Astrocyte of the hippocampus (primary cell): ENCODE measurements at places on chromosomes 1 and 21.
A peak's percentile ranks its signal among the peaks of the same experiment; 100 is the strongest.

DNA sequence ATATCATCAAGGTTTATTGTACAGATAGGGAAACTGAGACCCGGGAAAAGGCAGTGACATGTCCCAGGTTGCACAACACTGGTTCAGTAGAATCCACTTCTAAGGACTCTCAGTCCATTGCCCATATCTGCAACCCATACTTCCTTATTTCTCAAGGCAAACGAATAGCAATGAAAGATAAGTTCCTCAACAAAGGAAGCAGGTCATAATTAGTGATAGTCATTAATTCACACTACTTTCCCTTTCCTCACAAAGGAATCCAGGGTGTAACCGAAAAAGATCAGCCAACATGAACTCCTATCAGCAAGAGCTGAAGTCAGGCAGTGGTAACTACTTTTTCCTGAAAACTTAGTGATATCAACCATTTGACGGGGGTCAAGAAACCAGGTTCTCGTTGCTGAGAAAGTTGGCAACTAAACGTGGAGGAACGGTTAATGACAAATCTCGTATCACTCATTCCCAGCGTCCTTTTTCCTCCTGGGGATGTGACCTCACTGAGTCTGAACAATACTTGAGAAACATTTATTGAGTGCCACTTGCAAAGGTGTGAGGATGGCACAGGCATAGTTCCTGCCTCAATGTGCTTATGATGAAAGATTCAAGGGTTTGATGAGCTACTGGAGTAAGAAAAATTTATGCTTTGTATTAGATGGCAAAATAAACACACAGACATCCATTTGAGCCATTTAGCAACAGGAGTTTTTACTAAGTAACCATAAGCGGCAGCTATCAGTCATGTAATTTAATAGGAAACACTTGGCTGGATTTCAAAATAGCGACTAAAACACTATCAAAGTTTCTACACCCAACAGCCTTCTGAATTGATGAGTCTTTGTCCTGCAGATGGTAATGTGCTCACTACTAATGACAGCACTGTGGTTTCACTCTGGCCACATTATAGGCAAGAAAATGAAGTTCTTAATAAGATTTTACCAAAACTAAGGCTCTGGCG lies 82.3 kb downstream of the PLPP3 start:
- DNase-seq: no peak

DNA sequence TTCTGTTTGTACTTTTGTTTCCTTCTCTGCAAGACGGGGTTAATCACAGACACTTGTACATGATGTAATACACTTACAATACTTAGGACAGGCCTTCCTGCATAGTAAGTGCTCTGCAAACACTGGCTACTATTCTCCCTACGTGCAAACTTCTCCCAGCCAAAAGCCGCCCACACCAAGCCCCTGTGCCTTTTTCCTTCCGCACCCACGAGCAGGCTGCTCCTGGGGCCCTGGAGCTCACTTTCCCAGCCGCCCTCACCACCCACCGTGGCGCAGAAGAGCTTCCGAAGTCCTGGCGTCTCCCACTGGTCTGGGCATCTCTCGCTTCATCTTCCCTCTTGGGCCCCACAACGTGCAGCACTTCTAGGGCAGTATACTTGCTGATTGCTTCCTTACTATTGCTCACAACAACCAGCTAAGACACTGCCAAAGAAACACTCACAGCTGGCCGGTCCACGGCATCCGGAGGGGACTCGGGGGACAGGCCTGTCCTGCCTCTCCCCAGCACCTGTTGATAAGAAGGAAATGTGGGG lies 22.5 kb upstream of the GPR157 start:
- DNase-seq: no peak

GRCh38 chr1:162859191-162859590 lies 1.8 kb downstream of the CCDC190 start:
- DNase-seq: no peak

- DNase-seq: no peak
Measured at GRCh38 chr21:42613756-42614155, 39.7 kb upstream of the PDE9A start.

DNA sequence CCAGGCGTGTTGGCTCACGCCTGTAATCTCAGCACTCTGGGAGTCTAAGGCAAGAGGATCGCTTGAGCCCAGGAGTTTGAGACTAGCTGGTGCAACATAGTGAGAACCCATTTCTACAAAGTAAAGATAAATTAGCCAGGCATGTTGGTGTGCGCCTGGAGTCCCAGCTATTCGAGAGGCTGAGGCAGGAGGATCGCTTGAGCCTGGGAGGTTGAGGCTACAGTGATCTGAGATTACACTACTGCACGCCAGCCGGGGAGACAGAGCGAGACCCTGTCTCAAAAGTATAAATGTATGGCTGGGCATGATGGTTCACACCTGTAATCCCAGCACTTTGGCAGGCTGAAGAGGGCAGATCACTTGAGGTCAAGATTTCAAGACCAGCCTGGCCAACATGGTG lies 51.5 kb upstream of the LBR start:
- DNase-seq: no peak

GRCh38 chr1:14778898-14779865 lies 180.7 kb downstream of the KAZN start:
- DNase-seq: peak; percentile 50

GRCh38 chr1:236393681-236394481 lies at the start of gene EDARADD:
Gene EDARADD, plus strand, starts transcription at chr1:236394286. Its CDS starts 159 bp downstream, at chr1:236394445.
- DNase-seq: peak; percentile 21

DNA sequence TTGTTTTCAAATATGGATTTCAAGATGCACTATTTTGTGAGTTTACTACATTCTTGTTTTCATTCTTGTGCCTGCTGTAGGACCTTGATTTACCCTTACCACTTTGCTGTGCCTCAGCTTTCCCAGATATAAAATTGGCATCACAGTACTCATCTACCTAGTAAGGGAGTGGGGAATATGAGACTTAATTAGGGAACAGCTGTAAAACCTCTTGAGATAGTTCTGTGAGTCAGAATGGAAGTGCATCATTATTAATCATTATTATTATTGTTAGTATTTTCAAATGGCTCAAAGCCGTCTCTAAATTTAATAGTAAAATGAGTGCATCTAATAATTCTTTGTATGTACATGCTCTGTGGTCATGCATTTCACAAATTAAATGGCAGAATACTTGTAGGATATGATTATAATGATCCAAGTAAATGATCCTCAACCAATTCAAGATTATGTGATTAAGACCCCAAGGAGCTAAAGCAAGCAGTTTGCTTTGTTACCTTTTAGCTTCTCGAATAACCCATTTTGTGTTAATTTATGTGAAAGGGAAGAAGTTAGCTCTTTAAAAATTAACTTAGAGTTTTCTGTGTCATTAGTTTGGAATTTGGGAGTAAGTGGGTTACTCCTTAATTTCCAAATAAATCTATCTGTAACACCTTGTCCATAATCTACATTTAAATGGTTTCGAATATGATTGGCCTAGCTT lies 155.4 kb downstream of the NFIA start:
- DNase-seq: no peak

GRCh38 chr1:247118946-247119446 lies 14.8 kb upstream of the ZNF669 start:
- DNase-seq: peak; percentile 11

- DNase-seq: no peak
Measured at GRCh38 chr1:70008660-70009059, 196.7 kb downstream of the LRRC40 start.

DNA sequence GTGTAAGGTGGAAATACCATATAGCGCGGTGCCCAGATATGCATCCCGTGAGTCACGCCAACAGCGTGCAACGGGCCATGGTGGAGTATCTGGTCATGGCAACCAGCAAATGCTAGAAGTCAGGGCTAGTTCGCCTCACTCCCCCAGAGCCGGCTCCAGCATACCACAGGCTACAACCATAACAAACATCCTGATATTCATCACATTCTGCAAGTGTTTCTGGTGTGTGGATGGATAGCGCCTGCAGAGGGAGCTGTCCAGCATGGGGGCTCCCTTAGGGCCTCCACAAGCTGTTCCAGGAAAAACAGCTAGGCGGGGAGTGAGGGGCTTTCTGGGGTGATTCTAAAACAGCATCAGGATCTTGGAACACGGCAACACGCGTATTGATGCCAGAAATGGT lies 6.8 kb downstream of the C1orf198 start:
- peak; percentile 40 for DNase-seq

- no peak for DNase-seq
Measured at GRCh38 chr1:225914947-225915346, 9.1 kb downstream of the PYCR2 start.

DNA sequence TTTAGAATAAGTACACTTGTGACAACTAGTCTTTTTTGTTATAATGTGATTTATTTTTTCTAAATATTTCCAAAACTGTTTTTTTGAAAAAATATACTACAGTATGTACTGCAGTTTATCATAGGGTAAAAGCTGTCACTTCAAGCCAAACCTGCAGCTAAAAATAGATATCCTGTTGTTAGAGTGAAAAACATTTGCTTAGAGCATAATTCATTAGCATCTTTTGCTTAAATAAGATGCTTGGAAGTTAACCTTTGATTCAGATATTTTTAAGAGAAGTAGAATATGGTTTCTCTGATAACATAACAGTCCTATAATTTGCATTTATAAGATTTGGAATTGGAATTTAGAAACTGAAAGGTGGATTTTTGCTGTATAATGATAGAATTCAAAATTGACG lies 21.5 kb downstream of the PRKACB start:
- DNase-seq: no peak

GRCh38 chr1:77757066-77757584 lies 2.5 kb downstream of the USP33 start:
- DNase-seq: no peak

DNA sequence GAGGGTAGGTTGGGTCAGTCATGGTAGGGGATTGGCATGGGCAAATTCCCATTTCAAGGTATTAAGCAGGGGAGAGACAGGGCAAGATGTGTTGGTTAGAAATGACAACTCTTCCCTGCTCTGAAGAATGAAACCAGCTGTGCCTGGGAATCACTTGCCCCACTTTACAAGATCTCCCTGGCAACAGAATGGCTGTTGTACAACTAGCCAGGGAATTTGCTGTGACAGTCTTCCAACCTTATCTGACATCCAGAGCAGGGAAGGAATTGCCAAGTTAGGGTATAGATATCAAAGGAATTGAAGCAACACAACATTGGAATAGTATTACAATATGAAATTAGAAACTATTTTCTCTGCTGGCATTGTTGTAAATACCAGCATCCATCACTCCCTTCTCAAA lies 154.7 kb downstream of the CACNA1E start:
- DNase-seq: no peak

DNA sequence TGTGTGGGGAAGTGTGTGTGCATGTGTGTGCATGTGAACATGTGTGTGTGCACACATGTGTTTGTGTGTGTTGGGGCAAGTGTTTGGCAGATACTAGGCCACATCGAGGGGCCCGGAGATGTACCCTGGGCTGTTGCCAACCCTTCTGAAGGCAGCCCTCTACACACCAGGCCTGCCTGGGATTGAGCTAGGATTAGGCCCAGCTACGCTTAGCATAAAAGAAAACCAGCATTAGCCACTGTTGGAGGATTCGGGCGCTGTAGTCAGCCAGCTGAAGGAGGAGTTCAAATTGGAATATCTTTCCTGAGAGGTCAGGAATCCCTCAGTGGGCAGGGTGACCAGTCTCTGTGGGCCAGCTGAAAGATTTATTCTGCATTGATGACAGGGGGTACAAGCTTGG lies 10.6 kb upstream of the ALX3 start:
- no peak for DNase-seq

DNA sequence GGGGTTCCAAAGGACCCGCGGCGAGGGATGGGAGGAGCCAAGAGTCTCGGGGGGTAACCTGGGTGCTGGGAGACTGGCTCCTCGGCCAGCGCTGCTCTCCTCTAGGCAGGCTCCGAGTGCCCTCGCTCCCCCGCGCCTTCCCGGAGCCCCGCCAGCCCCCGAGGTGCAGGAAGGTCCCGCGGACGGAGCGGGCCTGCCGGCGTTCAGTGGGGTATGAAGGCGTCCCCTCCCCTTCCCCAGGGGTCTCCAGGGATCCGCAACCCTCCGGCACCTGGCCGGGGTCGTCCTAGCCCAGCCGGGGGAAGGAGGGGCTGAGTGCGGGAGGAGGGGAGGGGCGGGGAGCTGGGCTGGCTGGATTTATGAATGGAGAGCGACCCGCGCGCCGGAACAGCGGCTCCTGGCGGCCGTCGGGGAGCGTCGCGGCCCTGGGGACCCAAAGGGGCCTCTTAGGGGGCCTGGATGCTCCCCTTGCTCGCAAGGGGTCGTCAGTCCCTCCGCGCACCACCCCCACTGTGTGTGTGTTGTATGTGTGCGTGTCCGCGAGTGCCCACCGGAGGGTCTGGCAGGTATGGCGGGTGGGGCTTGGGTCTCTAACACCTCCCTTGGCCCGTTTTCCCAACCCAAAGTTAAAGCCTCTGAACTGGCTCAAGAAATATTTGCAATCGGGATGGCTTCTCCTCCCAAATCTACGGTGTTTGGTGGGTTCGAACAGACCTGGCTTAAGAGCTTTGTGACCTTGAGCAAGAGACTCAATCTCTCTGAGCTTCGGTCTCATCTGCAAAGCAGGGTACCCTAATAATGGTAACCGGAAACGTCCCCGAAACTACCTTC lies 642 bp downstream of the HCRTR1 start:
- DNase-seq: peak; percentile 83

DNA sequence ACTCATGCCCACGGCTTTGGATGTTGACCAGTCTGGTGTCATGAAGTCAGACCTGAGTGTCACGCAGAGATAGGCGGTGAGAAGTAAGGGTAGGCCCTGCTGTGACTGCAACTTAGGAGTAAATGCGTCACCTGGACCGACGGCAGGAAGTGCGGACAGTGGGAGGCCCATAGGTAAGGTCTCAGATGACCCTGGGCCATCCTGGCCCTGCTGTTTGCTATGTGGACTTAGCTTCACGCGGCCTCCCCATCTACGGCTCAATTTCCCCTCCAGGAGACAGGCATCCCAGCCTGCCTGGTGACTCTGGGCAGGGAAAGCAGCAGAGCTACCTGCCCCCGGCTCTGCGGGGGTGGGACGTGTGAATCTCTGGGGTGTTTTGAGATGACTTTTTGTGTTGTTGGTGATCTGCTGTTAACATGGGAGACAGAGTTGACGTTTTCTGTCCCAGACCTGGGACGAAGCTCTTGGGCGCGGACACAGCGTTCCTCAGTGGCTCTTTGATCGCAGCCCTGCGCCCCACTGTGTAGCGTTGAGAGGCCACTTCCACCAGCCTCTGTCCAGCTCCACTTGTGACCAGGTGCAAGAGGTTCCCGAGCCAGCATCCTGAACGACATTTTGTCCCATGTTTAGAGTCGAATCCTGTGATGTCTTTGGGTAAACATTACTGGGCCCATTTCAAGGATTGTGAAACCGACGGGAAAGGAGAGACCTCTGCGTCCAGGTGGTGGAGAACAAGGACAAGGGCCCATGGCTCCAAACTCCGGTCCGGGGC lies 39.9 kb downstream of the CRYAA start:
- DNase-seq: no peak

GRCh38 chr1:100953960-100954730 lies 58.3 kb downstream of the SLC30A7 start:
- no peak for DNase-seq

- no peak for DNase-seq
Measured at GRCh38 chr1:36560177-36560576, 77.5 kb upstream of the CSF3R start.

GRCh38 chr1:19785660-19786059 lies 14.1 kb downstream of the TMCO4 start:
- DNase-seq: no peak

GRCh38 chr1:26254404-26254803 lies 20.4 kb downstream of the CEP85 start:
- DNase-seq: peak; percentile 29
